ENCODE measurements at places on chromosomes 13 and 19.

DNA sequence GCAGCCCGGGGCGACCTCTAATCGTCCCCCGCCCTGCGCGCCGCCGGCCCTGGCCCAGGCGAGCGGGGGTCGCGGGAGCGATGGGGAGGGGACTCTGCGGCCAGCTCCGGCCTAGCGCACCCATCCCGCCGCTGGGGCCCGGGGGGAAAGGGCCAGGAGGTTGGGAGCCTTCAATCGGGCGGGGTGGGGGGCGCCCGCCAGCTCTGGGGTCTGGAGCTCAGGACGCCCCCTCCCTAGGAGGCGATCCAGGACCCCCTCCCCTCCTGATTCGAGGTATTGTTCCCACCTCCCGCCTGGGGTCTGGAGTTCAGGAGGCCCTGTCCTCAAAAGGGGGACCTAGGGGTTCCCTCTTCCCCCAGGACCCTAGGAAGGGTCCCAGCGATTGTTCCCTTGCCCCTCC lies 430 bp downstream of the ZNF358 start:
- DNase-seq = no peak

DNA sequence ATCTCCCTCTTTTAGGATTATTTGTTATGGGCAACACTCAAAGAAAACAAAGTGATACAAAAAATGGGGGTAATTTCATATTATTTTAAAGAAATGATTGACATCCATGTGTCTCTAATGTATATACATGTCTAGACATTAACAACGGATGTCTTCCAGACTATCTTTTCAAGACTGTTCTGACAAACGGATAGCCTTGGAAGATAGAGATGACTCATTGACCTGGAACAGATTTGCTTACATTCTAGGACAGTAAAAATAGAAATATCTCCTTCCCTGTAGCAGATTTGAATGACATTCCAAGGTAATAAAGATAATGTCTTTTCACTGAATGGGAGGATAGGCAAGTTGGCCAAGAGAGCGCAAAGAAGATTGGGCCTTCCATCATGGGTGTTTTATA lies 26.2 kb upstream of the SLITRK6 start:
- DNase-seq = no peak

DNA sequence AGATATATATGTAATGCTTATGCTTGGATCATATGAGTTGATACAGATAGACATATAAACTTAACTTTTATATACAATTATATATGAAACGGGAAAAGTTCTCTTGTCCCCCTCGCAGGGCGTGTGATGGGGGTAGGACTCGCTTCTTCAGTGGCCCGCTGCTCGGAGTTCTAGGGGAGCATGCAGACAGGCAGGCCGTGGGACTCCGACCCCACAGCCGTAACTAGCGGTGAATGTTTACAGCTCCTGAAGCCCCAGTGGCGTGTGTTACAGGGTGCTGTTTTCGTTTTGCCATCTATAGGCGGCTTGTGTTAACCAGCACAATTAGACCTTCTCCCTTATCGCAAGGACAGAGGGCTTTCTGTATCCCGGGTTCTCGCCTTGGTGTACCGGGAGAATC lies 1899.8 kb downstream of the PCDH9 start:
- no peak for DNase-seq

DNA sequence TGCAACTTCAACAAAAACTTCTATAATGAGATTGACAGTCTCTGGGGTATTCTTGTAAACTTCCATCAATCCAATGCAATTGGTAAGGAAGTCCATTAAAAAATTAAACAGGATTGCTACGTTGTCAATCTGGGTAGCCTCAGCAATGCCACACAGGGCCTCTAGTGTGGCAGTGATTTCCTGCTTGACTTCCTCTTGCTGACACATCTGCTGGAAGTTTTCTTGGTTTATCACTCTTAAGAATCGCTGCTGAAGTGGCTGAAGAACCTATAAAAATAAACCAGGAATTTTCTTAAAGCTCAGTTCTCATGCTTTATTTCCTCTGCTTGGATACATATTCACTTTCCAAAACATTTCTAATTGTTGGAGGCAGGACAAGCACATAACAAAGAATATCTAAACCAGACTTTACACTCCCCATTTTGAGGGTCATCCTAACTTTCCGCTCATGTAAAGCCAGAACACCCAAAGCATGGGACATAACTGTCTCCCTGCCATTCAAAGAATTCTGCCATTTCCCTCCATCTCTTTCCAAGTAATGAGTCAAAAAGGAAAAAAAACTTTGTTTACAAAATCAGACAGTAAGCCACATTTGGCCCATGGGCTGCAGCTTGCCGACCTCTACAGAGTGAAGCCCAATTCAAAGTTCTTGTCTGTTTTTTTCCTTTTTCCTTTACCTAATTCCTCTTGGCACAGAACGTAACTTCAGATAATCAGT lies 23.2 kb upstream of the EEF1AKMT1 start:
- DNase-seq = no peak

DNA sequence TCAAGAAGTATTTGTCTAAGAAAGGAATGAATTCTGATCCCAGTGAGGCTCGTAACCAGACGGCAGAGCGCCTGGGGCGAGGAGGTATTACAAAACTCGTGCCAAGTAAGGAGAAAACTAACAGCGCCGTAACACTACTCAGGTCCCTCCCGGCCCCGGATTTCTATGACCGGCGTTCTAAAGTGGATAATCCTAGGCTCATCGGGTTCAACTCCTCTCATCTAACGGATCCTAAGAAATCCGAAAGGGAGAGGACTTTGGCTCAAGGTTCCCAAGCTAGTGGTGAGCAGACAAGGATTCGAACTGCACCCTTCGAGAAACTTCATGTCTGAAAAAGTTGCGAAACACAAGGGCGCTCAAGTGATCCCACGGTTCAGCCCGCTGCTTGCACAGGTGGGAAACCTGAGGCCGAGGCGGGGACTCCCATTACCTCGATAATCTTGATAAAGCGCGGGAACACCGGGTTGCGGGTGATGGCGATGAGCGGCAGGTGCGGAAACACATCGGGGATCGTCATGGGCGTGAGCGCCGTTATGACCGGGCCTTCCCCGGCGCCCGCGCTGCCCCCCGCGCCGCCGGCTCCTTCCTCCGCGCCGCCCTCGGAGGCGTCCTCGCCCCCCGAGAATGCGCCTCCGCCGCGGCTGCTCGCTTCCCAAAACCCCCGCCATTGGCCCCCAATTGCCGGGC lies 529 bp downstream of the LONP1 start:
- DNase-seq = no peak

DNA sequence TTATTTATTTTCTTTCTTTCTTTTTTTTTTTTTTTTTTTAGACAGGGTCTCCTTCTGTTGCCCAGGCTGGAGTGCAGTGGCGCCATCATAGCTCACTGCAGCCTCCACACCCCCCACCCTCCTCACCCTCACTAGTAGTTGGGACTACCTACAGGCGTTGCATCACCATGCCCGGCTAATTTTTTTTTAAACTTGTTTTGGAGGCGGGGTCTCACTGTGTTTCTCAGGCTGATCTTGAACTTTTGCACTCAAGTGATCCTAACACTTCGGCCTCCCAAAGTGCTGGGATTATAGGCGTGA lies 33.6 kb downstream of the GJA3 start:
- no peak for DNase-seq

DNA sequence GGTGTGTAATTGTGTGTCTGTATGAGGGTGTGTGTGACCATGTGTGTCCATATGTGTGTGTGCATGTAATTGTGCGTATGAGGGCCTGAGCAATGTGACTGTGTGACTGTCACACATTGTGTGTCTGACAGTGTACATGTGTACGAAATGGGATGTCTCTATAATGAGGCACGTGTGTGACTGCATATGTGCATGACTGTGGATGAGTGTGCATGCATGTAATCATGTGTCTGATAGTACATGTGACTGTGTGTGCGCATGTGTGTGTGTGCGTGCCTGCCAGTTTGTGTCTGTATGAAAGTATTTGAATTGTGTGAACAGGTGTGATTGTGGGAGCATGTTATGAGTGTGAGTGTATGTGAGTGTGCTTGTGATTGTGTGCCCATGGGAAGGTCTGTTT lies 2.2 kb upstream of the ACSBG2 start:
- no peak for DNase-seq

- no peak for DNase-seq
Measured at GRCh38 chr13:22800526-22801401, 380.0 kb upstream of the SGCG start.

DNA sequence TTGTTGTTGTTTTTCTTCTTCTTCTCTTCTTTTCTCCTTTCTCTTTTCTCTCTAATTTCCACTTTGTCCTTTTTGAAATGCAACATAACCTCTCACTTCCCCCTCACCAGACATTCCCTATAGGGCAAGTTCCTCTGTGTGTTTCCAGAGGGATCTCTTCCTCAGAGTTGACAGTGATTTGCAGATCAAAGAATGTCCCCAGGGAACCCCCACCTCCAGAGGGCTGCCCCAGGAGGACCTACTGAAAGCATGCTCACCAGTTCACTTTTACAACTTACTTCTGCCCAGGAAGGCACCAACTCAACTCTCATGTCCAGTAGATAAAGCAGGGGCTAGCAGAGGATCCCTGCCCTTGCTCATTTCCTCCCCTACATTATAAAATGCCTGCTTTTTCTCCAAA lies 1648.0 kb downstream of the PCDH9 start:
- DNase-seq = no peak

GRCh38 chr13:46850214-46850613 lies 46.6 kb downstream of the HTR2A start:
- no peak for DNase-seq

DNA sequence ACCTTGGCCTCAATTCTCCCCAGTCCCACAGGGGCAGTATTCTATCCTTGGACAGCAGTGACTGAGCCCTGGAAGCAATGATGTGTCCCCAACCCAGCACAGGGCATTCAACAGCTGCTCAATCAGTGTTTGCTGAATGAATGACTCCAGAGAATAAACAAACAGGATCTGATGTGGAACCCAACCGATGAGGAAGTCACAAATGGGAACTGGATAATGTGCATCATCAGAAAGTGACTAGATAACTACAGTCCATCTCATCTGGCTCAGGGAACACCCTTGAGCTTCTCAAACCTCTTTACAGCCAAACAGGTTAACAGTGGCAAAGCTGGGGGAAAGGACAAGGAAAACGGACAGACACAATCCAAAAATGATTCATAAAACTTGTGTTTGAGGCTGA lies 8.2 kb downstream of the SLC25A30 start:
- DNase-seq = no peak

- DNase-seq = no peak
Measured at GRCh38 chr19:29696565-29696846, 18.6 kb downstream of the C19orf12 start.

DNA sequence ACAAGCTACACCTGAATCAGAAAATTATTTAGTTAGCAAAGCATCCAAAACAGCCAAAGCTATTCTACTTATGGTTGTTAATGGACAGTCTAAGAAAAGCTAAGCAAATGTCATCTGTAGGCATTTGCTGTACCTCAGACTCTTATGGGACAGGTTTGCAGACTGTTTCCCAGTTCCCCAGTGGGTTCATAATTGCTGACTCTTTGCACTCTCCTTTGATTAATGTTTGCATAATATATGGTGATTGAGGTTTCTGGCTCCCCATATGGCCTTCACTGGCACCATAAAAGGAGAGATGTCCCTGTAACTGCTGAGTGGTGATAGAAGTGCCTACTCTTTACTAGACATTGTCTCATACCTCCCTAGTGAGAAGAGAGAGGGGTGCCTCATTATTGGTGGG lies 142.1 kb downstream of the GPC6 start:
- DNase-seq = no peak

DNA sequence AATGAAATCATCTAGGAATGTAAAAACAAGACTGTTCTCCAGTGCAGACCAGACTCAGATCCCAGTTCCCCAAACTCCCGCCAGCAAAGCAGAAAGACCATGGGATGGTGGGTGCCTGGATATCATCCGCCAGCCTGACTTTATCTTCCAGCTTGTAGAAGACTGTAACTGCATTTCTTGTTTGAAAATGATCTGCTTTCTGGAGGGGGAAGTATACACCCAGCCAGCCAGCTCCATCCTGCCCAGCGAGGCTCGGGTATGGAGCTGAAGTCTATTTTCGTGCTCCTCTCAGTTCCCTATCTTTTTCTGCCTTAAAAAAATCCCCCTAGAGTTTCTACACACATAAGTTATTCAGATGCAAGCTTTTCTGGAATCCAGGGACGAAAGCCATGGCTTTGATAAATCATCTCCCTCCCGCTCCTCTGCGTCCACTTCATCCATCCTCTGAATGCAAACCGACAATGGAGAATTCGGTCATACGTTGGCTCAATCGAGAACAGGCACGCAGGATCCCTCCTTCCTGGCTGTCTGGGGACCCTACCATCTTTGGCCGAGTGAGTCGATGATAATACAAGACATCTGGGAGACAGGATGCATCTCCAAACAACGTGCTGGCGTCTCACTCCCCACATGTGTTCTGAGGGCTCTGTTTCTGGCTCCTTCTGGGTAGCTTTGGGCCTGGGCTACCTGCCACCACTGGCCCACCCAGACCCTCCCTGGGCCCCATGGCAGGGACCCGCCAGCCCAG lies 31.2 kb downstream of the CEBPG start:
- DNase-seq = no peak

GRCh38 chr13:113411216-113412023 lies 41.9 kb downstream of the ADPRHL1 start:
- no peak for DNase-seq

GRCh38 chr19:5253406-5254110 lies 87.1 kb downstream of the PTPRS start:
- DNase-seq = no peak

- DNase-seq = no peak
Measured at GRCh38 chr13:40983259-40983658, 35.9 kb downstream of the ELF1 start.

DNA sequence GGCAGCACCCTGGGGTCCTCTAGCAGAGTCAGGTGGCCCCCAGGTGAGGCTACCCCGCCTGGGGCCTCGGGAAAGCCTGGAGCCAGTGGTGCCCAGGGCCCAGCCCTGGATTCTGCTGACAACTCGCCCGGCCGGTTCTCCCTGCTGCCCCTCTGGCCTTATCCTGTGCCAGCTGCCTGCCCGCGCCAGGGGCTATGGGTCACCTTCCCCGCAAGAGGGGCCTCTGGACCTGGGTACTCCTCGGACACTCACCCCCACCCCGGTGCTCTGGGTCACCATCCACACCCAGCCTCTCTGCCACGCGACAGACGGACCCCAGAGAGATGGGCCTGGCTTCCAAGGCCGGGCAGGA lies 24.0 kb downstream of the ZBTB7A start:
- no peak for DNase-seq

GRCh38 chr19:10538204-10538983 lies 5.3 kb upstream of the ATG4D start:
- no peak for DNase-seq

GRCh38 chr13:107144432-107144831 lies 576.5 kb upstream of the ARGLU1 start:
- DNase-seq = no peak
